ENCODE measurements at places on chromosomes 5 and 9.

DNA sequence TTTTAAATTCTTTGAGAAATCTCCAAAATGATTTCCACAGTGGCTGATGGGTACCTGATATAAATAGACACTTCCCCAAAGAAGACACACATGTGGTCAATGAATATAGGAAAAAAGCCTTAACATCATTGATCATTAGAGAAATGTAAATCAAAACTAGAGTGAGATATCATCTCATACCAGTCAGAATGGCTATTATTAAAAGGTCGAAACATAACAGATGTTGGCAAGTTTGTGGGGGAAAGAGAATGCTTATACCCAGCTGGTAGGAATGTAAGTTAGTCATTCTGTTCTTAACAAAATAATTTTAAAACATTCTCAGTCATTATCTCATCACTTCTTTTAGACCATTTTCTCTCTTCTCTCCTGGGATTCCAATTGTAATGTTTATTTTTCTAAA lies 1666.0 kb upstream of the ACO1 start:
- no peak for DNase-seq

GRCh38 chr5:156380848-156381247 lies 53.9 kb downstream of the SGCD start:
- DNase-seq = peak; percentile 59

GRCh38 chr5:131548176-131548575 lies 86.9 kb downstream of the RAPGEF6 start:
- DNase-seq = peak; percentile 15

GRCh38 chr5:133869519-133870335 lies 98.7 kb downstream of the C5orf15 start:
- no peak for DNase-seq

DNA sequence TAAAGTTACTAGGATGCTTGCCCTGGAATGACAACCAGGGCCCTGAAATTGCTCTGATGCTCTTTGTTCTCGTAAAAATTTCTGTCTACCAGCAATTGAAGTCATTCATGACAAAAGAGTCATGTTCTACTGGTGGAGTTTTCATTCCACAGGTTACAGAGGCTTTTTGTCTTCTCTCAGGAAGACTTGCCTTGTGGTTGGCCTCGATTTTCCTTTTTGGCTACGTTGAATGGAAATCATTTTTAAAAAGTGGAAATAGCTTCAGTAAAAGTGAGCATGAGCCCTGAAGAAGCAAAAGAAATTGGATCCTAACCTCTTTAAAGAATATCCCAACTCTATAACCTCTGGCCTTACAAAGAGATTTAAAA lies 255.2 kb downstream of the AOPEP start:
- no peak for DNase-seq

DNA sequence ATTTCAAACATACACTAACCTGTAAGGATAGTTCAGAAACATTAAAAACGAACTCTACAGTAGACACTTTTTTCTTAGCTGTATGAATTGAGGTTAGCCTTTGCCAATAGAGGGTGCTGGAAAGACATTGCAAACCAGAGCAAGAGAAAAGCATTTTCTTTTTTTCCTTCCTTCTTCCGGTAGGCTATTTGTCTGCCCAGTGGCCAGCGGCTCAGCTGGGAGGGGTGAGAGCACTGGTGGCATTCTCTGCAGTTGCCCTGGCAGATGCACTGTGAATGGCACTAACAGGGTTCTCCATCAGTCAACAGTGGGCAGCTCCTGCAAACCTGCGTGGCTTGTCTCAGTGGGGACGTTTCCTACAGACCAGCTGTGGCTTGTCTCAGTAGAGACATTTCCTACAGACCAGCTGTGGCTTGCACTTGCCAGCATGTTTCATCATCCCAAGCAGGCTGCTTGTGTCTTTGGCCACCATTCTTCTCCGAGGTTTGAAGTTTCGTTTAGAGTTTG lies 984.5 kb upstream of the CDH18 start:
- peak; percentile 57 for DNase-seq

DNA sequence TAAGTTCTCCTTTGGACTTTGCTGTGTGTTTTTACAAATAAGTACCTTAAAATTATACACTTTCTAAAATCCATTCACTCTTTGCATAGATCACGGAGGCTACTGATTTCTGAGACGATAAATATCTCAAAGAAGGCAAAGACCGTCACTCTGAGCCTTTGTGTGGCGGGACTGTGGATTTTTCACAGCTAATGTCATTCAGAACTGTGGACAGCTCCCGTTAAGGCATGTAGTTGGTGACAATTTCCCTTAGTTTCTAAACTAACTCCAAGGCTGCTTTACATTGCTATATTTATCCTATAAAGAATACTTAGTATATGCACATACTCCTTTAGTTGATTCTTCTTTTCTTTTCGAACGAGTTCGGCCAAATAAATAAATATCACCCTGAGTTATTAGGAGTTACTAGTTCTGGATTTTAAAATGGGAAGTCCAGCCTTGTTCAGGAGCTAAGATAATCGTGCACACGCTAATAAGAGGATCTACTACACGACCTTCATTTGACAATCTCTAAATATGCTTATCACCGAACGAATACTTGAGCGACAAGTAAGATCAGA lies 1.8 kb downstream of the HCN1 start:
- DNase-seq = peak; percentile 1

DNA sequence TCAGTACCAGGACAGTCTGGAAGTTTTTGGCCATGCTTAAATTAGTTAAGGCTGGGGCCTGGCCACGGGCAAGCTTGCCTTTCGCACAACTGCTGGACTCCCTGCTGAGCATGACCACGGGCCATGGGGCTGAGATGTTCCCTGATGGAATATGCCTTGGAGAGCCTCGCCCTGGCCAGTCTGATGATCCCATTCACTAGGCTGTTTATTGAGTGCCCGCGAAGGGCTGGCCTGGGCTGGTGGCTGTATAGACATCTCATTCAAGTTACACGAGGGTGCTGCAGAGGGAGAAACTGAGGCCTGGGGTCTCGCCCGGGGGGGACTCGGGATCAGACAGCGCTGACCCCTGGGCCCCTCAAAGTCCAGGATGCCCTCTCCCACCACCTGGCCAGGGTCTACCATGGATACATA lies 7.8 kb upstream of the RXRA start:
- DNase-seq = no peak

DNA sequence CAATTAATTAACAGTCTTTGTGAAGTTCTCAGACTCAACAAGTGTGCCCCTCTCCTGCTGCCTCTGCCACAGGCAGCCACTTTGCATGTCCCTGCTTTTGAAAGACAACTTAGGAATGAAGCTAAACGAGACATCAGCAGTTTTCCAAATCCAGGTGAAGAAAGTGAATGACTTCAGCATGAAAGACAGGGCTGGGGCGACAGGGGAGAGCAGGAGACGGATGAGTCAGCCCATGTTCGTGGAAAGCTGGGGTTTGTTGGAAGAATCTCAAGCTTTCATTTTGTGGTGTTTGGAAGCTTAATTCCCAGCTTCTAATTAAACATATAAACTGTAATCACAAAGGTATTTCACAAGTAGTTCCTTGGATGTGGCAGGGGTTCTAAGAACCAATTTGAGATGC lies 207.8 kb upstream of the MAP3K1 start:
- DNase-seq = no peak

GRCh38 chr9:28289746-28290145 lies 716.5 kb upstream of the C9orf72 start:
- DNase-seq = no peak

GRCh38 chr5:97111004-97111403 lies 31.4 kb downstream of the LIX1 start:
- no peak for DNase-seq

DNA sequence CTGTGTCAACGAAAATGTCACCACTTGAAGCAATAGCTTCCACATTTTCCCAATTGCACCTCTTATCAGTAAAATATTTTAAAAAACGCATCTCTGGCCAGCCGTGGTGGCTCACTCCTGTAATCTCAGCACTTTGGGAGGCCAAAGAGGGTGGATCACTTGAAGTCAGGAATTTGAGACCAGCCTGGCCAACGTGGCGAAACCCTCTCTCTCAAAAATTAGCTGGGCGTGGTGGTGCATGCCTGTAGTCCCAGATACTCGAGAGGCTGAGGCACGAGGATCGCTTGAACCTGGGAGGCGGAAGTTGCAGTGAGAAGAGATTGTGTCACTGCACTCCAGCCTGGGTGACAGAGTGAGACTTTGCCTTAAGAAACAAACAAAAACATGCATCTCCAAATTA lies 210.1 kb upstream of the CHD1 start:
- DNase-seq = no peak

- no peak for DNase-seq
Measured at GRCh38 chr5:141674747-141675146, 7.3 kb downstream of the ARAP3 start.

DNA sequence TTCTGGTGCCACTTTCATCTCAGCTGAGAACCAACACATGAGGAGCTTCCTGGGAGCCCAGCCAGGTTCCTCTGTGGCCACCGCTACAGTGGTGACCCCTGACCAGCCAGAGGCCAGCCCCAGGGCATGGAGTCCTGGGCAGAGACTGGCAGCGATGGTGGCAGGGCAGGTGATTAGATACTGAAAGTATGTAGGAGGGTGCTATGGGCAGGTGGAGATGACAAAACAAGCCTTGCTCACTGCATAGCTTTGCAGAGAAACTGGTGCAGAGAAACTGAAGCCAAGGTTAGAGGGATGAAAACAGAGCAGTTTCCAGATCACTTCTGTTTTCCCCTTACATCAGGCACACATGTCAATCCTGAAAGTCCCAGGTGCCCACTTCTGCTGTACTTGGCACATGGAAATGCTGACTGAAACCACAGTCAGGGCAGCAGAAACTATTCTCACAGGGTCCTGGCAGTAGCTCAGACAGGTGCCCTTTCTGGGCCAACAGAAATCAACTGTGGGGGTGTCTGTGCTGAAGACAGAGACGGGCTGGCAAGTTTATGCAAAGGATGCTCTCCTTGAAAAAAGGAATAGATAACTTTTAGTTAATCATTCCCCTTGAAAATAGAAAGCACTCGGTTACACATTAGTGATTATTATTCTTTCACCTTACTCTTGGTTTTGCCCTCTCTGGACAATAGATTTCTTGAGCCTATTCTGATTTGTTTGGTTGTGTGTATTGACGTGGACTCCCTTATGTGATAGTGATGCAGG lies 90.3 kb downstream of the ANKRD55 start:
- no peak for DNase-seq

GRCh38 chr9:91179237-91180138 lies 182.2 kb downstream of the AUH start:
- DNase-seq = peak; percentile 54

DNA sequence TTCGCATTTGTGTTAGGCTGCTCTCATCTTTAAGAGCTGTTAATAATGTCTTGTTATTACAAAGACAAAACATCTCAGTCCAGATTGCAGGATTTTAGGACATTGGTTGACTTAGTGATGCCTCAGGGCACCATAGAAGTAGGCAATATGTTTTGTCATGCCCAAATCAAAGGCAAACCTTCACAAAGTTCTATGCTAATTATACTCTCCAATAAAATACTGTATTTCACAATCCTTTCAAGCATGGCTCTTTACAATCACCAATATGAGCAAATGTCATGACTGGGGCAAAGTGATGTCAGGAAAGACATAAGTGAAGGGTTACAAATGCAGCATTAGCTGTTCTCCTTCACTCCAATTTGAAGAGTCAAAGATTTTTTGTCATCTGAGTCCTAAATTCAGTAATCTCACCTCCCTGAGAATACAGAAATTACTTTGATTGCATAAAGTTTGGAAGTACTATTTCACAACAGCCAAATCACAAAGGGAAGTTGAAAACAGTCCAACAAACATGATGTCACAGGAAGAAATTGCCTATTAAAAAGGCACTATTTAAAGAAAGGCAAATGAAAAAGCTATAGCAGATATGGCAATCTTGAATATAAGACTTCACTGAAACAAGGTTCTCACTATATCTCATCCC lies 303.2 kb downstream of the PRR16 start:
- DNase-seq = peak; percentile 49

DNA sequence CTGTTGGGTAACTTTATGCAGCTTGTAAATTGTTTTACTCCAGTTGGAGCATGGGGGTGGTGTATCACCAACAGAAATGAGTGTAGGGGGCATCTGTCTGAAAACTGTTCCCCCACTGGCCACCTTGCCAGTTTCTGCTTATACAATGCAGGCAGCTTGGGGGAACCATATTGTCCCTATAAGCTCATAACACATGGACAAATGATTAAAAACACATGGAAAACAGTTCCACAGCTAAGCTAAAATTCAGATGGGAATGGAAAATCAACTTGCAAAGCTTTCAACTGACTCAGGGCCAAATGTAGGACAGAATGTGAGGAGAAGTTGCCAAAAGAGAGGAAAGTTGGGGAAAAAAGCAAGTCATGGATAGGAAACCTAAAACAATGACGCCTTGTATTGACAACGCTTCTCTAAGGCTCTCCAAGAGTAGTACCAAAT lies 7.9 kb upstream of the CER1 start:
- no peak for DNase-seq

GRCh38 chr9:81690251-81690851 lies 1.0 kb upstream of the TLE1 start:
- no peak for DNase-seq

GRCh38 chr5:158992037-158992740 lies 107.5 kb downstream of the EBF1 start:
- peak; percentile 71 for DNase-seq

DNA sequence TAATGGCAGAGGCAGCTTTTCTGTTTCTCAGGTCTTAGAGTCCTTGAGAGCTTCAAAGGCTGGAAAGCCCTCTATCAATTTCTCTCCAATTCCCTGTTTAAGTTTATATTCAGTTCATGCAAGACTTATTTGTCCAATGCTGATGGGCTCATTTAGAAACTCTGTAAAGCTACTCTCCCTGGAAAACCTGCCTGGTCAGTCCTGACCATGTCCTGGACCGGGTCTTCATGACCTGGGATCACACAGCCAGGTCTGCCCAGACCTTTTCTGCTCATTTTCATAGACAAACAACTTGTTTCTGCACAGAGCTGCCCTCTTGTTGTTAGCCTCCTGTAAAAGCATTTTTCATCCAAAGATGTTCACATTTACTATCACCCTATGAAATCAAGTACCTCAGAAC lies 85.4 kb upstream of the TBCA start:
- DNase-seq = no peak

DNA sequence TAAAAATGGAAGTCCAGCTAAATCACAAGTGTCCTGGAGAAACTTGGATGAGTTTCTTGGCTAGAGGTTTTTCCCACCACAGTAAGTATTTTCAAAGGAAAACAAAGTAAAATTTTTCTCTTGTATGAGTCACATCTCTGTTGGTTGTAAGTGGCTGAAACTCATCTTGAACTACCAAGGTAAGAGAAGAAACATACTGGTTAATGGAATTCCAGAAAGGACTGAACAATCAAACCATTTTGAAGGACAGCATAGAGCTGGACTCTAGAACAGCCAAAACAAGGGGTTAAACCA lies 102.8 kb upstream of the CDKN2B start:
- DNase-seq = peak; percentile 92

- peak; percentile 36 for DNase-seq
Measured at GRCh38 chr9:93575796-93576257, 557 bp upstream of the PHF2 start.

- DNase-seq = no peak
Measured at GRCh38 chr5:51053361-51053760, 329.9 kb upstream of the ISL1 start.

- DNase-seq = no peak
Measured at GRCh38 chr9:110429453-110429852, 91.8 kb upstream of the TXNDC8 start.

GRCh38 chr5:60700416-60700757 lies 421 bp upstream of the DEPDC1B start:
- peak; percentile 16 for DNase-seq

GRCh38 chr5:125835293-125836172 lies 587.7 kb upstream of the GRAMD2B start:
- peak; percentile 64 for DNase-seq

Data from astrocyte of the spinal cord (primary cell).